ENCODE measurements at places on chromosomes 5 and 9.

GRCh38 chr5:94857111-94857510, 238.6 kb downstream of the SLF1 start:
- DNase-seq, result no peak

DNA sequence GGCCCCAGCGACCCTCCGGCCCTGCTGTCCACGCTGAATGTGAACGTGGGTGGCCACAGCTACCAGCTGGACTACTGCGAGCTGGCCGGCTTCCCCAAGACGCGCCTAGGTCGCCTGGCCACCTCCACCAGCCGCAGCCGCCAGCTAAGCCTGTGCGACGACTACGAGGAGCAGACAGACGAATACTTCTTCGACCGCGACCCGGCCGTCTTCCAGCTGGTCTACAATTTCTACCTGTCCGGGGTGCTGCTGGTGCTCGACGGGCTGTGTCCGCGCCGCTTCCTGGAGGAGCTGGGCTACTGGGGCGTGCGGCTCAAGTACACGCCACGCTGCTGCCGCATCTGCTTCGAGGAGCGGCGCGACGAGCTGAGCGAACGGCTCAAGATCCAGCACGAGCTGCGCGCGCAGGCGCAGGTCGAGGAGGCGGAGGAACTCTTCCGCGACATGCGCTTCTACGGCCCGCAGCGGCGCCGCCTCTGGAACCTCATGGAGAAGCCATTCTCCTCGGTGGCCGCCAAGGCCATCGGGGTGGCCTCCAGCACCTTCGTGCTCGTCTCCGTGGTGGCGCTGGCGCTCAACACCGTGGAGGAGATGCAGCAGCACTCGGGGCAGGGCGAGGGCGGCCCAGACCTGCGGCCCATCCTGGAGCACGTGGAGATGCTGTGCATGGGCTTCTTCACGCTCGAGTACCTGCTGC, 839 bp downstream of the KCNV2 start:
- no peak for DNase-seq

DNA sequence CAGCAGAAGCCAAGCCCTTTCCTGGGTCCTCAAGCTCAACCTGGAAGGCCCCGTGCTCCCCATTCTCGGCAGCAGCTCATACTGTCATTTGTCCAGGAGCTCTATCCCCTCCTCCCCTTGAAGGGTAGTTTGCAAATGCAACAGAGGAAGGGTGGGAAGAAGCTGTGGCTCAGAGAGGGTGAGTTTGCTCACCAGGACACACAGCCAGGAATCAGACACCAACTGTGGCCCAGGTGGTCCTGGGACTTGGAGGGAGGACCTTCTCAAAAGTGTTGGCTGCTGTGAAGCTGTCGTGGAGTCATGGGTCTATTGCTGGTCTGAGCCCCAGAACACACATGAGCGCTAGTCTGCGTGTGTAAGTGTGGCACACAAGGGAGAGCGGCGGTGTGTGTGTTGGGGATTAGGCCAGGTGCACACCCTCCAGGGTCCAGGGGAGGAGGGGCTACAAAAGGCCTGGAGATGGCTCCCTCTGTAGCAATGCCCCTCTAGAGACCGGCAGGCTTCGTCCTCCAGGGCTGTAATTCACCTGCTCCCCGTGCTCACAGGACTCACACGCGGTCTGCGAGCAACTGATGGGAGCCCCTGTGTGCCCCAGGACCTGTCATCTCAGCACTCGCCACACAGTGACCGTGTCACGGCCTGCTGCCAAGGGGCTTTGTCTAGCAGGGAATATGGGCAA, 8.2 kb upstream of the RPS14 start:
- DNase-seq, result no peak

- no peak for DNase-seq
Measured at GRCh38 chr5:159825551-159826051, 90.7 kb upstream of the ADRA1B start.

- no peak for DNase-seq
Measured at GRCh38 chr5:90338712-90339372, 70.7 kb downstream of the CETN3 start.

- DNase-seq, result no peak
Measured at GRCh38 chr5:58469896-58470295, 10.0 kb upstream of the PLK2 start.

DNA sequence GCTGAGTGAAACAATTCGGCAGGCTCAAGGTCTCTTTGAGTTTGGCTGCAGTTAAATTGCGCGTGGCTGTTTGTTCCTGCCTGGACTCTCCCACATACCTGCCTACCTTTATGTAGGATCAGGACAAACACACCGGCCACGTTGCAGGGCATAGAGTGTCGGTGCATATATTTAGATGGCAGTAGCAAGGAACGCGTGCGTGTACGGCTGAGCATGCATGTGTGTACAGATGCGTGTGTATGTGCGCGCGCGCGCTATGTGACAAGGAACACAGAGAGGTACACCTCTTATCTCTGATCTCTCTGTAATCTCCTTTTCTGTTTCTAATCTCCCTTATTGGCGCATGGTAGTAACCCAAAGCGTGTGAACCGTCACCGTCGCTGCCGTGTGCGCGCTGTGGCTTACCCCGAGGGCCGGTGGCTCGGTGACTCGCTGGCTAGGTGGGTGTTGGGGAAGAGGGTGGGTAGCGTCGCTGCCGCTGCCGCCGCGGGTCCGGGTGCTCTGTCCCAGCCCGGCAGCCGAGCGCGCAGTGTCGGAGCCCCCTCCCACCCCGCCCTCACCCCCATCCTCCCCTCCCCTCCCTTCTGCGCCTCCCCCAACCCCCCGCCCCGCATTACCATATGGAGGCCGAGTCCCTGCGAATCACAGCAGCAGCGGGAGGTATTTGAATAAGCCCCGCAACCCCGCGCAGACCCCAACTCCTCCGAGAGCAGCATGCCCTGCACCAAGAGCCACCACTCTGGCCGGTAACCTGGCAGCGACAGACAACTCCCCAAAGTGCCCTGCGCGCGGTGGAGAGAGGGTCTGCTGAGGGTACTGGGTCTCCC, 204.8 kb downstream of the MEF2C start:
- DNase-seq, result no peak

- DNase-seq, result no peak
Measured at GRCh38 chr9:111925784-111926183, 29.2 kb downstream of the UGCG start.

DNA sequence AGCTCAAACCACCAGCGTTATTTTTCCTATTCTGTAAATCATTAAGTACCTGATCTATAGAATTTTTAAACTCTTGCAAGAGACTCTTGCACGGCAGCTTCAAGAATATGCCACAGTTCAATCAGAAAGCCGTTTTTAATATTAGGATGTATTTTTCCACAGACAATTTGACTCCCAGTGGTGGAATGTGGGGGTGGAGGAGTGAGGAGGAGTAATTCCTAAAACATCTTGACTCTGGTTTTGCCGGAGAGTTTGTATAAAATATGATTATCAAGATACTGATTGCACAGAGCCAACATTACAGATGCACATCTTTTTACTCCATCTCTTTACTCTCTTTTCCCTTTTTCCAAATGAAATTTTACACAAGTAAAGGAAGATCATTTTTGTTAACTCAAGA, 288.3 kb downstream of the ENC1 start:
- no peak for DNase-seq

- no peak for DNase-seq
Measured at GRCh38 chr5:74426506-74426905, 214.0 kb downstream of the ENC1 start.

DNA sequence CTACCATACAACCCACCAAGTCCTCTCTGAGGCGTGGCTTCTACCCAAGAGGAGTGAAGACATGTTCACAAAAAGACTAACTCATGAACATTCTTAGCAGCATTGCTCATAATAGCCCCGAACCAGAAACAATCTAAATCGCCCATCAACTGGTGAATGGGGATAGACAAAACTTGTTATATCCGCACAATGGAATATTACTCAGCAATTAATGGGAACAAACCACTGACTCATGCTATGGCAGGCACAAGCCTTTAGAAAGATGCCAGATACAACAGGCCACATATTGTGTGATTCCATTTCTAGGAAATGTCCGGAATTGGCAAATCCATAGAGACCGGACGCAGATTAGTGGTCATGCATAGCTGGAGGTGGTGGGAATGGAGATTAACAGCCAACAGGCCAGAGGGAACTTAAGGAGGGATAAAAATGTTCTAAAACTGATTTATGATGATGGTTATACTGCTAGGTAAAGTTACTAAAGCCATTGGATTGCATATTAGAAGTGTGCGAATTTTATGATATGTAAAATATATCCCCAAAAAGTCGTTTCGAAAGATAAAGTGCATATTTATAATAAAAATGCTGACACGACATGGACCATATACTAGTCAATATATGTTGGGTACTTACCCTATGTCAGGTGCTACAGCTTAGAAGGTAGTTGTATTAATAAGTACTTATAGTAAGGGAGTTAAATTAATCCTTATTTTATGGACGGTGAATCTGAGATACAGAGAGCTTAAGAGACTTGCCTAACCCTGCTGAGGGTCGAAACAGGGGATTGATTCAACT, 55.4 kb downstream of the LHX2 start:
- no peak for DNase-seq

GRCh38 chr9:97774673-97775072, 77.5 kb upstream of the XPA start:
- DNase-seq, result no peak

DNA sequence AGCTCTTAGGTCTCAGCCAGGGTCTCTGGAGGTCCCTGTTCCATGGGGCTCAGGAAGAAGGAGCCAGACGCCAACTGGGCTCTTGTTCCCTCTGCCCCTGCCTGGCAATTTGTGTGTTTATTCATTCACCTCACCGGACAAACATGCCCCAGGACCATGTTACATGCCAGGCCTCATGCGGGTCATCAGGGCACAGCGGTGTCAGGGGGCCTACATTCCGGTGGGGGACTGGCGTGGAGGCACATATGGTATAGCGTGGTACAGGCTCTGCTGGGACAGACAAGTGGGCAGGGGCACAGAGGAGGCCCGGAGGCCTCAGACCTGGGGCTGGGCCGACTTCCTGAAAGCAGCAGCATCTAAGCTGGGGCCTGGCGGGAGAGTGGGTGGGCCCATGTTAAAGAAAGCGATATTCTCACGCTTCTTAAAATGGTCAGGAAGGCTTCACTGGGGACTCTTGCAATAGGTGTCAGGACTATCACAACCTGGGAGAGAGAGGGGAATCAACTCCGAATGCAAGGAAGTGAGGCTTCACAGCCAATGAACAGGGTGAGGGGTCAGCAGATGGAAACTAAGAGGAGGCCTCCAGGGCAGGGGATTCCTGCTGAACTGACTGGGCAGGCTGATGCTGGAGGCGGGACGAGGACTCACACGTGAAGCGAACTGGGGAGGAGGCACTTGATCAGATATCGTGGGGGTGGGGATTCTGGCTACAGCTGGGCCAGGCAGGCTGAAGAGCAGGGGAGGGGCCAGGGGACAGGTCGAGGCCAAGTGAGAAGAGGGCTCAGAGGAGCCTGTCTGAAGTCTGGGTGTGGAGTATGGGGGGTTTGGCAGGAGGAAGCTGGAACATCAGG, 41.9 kb downstream of the NCS1 start:
- no peak for DNase-seq

DNA sequence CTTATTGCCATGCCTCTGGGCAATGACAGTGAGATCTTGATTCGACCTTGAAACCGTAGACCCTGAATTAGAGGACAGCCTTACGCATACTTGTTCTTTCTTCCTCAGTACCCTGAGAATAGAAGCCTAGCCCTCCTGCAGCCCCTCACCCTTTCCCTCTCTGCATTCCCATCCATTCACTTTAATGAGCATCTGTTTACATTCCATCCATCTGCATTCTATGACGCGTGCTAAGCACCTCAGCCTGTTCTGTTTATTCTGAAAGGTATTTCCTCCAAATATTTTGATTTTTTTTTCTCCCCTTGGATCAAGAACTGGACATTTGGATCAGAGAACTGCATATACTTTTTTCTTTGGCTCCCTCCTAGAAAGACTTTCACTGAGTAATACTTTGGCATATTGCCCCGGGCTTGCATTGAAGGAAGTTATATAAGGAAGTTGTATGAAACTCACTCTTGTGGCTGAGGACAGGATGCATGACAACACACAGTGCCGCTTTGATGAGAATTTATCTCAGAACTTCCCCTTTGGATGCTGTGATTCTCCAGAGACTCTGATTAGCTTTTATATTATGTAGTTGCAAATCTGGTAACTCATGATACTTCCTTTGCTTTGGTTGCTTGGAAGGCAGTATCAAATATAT, 15.7 kb downstream of the TMEM8B start:
- DNase-seq, result no peak

DNA sequence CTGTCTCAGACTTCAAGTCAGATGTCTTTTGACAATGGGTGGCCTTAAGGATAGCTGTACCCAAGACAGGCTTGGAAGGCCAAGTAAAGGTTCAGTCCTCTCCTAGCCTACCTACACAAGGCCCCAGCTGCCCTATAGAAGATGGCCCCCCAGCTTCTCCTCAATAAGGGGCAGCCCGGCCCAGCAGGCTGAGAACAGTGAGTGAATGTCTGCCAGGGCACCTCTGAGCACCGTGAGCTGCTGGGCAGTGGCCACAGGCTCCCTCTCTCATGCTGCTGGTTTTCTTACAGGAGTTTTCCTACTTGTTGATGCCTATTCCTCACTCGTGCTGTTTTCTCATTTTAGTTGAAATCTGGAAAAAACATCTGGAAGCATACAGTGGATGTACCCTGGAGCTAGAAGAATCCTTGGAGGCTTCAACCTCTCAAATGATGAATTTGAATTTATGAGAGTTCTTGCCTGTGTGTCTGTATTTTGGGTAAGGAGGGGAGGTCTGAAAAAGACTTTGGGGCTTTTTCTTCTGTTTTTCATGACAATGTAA, 40.1 kb downstream of the SECISBP2 start:
- DNase-seq, result no peak

DNA sequence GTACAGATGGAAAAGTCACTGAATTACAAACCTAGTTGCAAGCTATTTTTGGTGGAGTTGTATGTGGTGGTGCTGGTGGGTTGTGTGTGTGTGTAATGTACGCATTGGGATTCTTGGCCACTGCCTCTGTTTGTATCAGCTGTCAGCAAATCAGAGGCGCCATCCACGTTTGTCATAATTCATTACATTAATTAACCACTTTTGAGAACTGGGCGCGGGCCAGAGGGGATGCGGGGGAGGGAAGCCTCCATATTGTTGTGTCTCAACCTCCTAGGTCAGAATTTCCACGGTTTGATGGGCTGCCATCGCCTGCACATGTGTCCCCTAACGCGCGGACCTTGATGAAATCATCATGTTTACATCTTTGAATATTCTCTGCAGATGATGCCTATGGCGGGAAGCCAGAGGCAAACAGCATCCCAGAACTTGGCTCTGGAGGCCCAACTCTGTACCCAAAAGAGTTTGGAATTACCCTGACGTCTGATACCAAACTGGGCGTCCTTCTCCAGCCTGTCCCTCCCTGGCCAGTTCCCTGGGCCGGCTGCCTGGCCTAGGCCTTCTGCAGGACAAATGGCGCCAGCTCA, 54.9 kb downstream of the FGF18 start:
- DNase-seq, result no peak

GRCh38 chr5:7904170-7904569, 35.2 kb downstream of the MTRR start:
- no peak for DNase-seq

Measured in NK-92 treated with Interleukin-12 subunit alpha and Interleukin-12 subunit beta, amount 100 ng/mL, for 24 hours (cell line).